ENCODE measurements at places on chromosomes 2 and 18.

DNA sequence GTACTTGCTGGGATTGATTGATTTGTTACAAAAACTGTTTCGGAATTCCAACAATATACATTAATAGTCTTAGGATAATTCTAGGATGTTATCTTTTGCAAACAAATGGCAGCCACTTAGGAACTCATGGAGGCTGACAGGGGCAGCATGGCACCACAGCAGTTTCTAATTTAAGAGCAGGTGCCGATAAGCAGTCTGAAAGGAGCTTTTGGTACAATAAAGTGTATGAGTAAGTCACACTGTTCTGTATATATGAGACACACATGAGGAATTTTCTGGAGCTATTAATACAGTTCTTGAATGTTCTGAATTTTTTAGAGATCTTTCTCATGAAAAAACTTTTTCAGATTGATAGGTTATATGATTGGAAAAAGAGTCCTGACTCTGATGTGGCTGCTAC lies 52.2 kb downstream of the EIF5B start:
- DNase-seq: no peak

DNA sequence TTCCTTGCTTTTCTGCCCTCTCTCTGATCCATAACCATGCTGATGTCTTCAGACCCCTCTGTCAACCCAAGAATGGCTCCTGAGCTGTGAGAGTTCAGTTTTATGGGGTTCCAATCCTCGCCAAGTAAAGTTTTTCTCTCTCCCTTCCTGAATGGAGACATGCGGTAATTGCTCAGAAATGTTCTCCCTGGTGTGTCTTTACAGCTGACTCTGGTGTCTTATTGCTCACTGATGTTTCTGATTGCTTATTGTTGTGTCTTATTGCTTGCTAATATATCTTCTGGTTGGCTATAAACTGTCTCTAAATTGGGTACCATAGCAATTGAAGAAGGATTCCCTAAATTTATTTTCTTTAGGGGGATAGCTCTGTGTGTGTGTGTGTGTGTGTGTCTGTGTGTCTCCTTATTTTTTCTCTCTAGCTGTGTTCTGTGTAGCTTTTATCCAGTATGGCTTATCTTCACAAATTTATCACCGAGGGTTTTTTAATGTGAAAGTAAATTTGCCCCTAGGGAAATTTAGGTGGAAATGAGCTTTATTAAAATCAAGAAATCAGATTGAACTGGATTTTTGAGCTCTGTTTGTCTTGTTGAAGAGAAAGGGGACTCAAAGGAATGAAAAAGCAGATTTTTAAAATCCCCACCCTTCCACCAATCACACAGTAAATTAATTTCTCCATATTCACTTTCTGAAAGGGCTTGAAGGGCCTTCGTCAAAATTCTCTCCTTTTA lies 19.5 kb downstream of the MGAT5 start:
- no peak for DNase-seq

DNA sequence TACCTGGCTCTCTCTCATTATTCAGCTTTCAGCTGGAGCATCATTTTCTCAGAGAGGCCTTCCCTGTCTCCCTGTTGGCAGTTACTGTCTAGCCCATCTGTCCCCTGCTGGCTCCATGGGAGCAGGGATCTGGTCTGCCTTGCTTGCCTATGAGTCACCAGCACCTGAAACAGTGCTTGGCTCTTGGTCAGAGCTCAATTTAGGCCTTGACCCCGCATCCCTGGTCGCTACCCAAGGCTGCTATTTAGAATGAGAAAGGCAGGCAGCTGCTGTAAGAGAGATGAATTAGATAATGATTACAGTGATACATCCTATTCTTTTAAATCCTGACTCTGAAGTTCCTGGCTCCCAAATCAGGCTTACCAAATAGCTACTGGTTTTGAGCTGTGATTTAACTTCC lies 32.9 kb downstream of the KCNE4 start:
- no peak for DNase-seq

- DNase-seq: no peak
Measured at GRCh38 chr18:40915724-40916123, 1039.3 kb upstream of the PIK3C3 start.

- no peak for DNase-seq
Measured at GRCh38 chr18:44917216-44918141, 236.8 kb downstream of the SETBP1 start.

- DNase-seq: no peak
Measured at GRCh38 chr2:134137182-134137611, 116.7 kb upstream of the MGAT5 start.

- no peak for DNase-seq
Measured at GRCh38 chr2:172287605-172288315, 139.6 kb upstream of the ITGA6 start.

DNA sequence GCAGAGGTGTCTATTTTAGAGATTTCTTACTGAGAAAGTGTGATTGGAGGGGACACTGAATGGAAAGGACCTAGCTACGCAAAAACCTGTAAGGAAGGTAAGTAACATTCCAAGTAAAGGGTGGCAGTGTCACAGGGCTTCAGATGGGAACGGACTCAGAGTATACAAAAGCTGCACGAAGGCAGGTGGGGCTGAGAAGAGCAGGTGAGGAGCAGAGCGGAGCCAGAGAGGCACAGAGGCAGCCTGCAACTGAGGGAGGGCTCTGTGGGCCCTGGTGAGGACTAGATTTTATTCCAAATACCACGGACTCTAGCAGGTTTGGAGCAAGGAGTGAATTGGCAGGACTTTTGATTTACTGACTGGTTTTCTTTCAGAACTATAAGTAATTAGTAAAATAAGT lies 331.3 kb upstream of the PKDCC start:
- no peak for DNase-seq

GRCh38 chr2:46983065-46983801 lies 67.6 kb upstream of the MCFD2 start:
- DNase-seq: peak; percentile 12

DNA sequence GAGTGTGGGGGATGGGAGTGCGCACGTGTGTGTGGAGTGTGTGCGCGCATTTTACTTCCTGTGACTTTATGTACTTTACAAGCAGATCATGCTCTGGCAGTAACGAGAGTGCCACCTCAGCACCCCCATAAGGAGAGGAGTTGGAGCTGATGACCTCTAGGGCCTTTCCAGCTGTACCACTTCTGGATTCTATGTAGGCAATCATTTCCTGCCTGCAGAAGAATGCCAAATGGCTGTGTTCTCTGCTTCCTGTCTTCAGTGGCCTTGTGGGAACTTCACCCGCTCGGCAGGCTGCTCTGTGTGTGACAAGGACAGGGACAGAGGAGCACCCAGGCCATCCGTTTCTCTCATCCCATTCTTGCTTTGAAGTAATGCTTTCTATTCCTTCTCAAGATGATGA lies 22.8 kb upstream of the ZNF385B start:
- DNase-seq: no peak

DNA sequence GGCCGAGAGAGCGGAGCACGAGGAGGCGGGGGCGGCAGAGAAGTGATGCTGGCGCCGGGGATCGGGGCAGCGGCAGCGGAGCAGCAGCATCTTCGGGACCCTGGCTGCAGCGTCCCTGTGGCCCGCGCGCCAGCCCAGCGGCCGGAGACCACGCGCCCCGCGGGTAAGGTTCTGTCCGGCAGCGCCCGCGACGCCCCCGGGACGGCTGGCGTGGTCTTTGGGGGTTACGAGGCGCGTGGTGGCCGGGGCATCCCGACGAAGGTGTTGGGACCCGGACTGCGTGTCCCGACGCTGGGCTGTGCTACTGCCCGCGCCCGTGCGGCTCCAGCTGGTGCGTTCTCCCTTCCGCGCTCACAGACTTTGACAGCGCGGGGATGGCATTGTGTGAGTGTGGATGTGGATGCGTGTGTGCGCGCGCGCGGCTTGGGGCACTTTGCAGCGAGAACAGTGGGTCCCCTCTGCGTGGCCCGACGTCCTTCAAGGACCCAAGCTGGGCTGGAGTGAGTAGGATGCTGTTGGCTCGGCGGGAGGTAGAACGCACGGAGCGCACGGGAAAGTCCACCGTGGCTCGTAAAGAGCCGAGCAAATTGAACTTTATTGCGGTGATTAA lies 405.0 kb downstream of the XIRP2 start:
- no peak for DNase-seq

- DNase-seq: no peak
Measured at GRCh38 chr18:9353596-9353995, 19.0 kb downstream of the TWSG1 start.

GRCh38 chr2:128536925-128537620 lies 218.4 kb upstream of the HS6ST1 start:
- no peak for DNase-seq

- no peak for DNase-seq
Measured at GRCh38 chr2:127072970-127073369, 34.0 kb downstream of the BIN1 start.

DNA sequence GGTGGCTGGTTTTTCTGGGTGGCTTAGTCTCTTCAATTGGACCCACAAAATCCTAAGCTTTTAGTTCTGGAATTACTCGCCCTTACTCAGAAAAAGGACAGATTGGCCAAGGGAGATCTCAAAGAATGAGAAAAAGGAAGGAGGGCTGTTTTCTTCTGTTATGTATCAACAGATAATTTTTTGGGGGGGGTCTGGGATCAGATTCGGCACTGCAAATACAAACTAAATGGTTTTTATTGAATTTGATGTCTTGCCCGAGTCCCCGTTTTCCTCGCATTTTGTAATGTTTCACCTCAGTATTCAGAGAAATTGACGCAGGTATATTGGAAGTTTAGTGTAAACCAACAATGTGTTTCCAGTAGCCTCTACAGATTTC lies 762 bp downstream of the YIPF4 start:
- no peak for DNase-seq

DNA sequence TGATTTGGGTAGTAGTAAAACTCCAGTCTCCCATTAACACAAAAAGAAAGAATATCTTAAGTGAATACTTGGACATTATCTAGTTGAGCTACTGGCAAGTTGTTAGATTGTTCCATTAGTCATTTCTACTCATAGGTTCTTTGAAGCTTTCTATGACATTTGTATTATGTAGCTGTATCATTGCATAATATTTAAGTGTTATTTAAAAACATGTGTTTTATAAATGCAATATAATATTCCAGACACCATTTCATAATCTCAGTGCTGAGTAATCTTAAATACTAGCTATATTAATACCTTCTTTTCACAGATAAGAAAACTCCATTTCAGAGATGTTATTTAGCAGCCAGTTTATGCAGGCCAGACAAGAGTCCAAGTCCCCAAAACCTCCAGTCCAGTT lies 271.9 kb downstream of the NCKAP5 start:
- no peak for DNase-seq

- no peak for DNase-seq
Measured at GRCh38 chr2:240383099-240383758, 52.2 kb upstream of the GPC1 start.
